Mammary epithelial cell (primary cell): ENCODE measurements at places on chromosomes 3 and 15.

DNA sequence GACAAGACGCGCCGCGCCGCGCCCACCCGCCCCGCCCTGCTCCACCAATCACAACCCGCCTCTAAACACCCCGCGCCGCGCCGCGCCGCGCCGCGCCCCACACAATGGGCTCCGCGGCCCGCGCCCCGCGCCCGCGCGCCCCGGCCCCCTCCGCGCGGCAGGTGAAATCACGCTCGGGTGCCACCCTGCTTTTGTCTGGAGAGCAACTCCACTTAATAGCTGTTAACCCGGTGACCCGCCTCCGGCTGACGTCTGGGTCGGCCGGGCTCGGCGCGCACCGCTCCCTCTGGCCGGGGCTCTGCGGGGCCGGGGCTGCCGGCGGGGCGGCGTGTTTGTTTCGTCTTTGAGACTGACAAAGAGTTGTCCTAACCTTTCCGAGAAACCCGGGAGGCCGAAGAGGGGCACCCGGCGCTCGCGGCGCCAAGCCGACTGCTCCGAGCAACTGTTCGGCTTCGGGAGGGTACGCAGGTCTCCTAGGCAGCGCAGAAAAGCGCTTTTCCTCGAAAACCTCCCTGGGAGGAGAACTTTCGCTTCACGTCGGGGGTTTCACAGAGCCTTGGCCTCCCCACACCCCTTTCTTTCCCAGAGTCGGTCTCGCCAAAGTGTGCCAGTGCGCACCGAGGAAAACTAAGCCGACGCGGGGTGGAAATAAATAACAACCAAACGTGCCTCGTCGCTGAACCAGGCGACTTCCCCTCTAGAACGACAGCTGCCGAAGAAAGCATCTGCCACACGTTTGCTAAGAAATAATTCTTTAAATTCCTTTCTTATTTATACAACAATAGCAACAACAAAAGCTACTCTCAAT, 518.4 kb downstream of the FOXP1 start:
- DNase-seq = peak; percentile 48

- DNase-seq = no peak
Measured at GRCh38 chr15:81442454-81442853, 68.4 kb upstream of the TMC3 start.

- DNase-seq = no peak
Measured at GRCh38 chr15:39270221-39270855, 310.5 kb upstream of the THBS1 start.

GRCh38 chr15:75450307-75451201, 936 bp downstream of the SIN3A start:
- peak; percentile 98 for DNase-seq

DNA sequence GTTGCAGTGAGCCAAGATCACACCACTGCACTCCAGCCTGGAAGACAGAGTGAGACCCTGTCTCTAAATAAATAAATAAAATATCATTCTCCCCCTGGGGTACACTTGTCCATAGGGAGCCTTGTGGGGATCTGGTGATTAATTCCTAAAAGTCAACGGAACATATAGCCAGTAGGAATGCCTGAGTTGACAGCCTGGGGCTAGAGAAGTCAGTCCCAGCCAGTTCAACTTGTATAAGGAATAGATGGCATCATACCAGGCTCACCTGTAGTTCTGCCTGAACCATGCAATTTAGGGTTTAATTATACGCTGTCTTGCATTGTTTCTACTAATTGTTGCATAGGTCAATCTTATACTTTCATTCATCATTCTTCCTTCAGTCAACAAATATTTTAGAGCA, 5.9 kb upstream of the BOC start:
- no peak for DNase-seq
